ENCODE measurements at places on chromosomes 13 and 19. TPM values are rescaled to one million over a fixed set of nuclear protein-coding genes. Genes with fewer than 3 reads are reported as not detected.

Gene OR7D4
- total RNA-seq = not detected

Gene PPM1N
- 0.46 TPM for total RNA-seq

Gene FXYD3
- not detected for total RNA-seq

Gene RFPL4A
- total RNA-seq = not detected

Gene SIGLEC7
- total RNA-seq = not detected

Gene CCNA1
- total RNA-seq = 1.2 TPM

Gene AXL
- total RNA-seq = 345 TPM

Gene ZNF44
- total RNA-seq = 13.1 TPM

Gene KIR2DL3
- total RNA-seq = not detected

Gene APOC4
- not detected for total RNA-seq

Gene KLF12
- total RNA-seq = 7.7 TPM

Gene CGB8
- total RNA-seq = not detected

Gene MEF2B
- total RNA-seq = not detected

Gene ALG11
- total RNA-seq = 57.3 TPM

Gene STOML3
- total RNA-seq = not detected

Gene SERPINE3
- total RNA-seq = 0.05 TPM

Gene TNNI3
- total RNA-seq = not detected

Gene NCR1
- not detected for total RNA-seq

Gene FLT3LG
- 2.1 TPM for total RNA-seq
